ENCODE measurements at places on chromosomes 3 and 15.

- no peak for DNase-seq
Observed at GRCh38 chr15:32831485-32831884, 113.7 kb downstream of the GREM1 start.

DNA sequence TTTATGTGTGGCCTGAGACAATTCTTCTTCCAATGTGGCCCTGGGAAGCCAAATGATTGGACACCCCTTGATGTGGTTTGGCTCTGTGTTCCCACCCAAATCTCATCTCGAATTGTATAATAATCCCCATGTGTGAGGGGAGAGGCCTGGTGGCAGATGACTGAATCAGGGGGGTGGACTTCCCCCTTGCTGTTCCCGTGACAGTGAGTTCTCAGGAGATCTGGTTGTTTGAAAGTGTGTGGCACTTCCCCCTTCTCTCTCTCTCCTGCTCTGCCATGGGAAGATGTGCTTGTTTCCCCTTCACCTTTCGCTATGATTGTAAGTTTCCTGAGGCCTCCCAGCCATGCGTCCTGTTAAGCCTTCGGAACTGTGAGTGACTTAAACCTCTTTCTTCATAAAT lies 60.1 kb upstream of the PARL start:
- no peak for DNase-seq

DNA sequence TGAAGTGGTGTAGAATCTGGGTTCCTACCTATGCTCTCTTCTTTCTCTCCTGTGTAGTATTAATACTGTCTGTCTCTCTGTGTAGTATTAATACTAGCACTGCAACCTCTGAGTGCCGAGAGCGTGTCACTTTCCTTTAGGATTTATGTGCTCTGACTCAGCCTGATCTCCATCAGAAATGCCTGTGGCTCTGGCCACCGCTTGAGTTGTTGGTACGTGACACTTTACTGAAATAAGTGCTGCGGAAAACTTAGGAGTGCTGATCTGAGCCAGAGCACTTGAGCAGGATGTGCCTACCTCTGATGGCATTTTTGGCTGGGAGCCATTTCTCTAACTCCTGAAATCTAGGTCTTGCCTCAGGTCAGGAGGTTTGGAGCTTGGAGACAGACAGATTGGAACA lies 807.4 kb downstream of the SQOR start:
- no peak for DNase-seq

DNA sequence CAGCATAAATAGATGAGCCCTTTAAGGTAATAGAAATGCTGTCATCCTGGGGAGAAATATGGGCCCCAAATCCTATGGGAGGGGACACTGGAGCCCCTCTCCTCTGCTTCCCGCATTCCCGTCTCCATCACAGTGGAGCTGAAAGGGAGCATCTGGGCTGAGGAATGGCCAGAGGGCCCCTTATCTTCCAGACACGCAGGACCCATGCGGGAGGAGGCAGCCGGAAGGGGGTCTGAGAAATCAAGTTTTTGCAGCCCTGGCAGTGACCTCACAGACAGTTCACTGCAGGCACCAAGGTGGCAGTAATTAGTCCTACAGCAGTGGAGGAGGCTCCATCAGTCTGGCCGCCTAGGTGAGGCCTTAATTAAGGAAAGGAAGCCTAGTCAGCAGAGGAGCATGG lies 80.2 kb downstream of the RAB11A start:
- no peak for DNase-seq

- no peak for DNase-seq
Observed at GRCh38 chr3:138245026-138245425, 57.9 kb downstream of the ARMC8 start.

DNA sequence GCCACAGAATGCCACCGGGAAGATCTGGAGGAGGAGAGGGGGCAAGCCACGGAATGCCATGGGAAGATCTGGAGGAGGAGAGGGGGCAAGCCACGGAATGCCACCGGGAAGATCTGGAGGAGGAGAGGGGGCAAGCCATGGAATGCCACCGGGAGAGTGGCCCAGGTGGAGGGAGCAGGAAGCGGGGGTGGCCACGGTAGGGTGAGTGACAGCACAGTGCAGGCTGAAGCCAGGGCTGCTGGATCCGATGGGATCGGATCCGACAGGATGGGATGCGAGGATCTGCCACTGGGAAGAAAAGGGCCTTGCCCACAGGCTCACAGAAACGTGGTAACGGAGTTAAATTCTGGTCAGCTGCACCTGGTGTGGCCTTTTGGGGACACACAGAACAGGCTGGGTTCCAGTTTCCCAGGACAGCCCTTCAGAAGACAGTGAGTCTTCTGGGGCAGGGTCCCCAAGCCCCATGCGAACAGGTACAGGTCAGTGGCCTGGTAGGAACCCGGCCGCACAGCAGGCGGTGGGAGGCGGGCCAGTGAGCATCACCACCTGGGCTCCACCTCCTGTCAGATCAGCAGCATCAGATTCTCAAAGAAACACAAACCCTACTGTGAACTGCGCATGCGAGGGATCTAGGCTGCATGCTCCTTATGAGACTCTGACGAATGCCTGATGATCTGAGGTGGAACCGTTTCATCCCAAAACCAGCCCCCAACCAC lies 58.8 kb downstream of the XXYLT1 start:
- DNase-seq, result peak; percentile 39

DNA sequence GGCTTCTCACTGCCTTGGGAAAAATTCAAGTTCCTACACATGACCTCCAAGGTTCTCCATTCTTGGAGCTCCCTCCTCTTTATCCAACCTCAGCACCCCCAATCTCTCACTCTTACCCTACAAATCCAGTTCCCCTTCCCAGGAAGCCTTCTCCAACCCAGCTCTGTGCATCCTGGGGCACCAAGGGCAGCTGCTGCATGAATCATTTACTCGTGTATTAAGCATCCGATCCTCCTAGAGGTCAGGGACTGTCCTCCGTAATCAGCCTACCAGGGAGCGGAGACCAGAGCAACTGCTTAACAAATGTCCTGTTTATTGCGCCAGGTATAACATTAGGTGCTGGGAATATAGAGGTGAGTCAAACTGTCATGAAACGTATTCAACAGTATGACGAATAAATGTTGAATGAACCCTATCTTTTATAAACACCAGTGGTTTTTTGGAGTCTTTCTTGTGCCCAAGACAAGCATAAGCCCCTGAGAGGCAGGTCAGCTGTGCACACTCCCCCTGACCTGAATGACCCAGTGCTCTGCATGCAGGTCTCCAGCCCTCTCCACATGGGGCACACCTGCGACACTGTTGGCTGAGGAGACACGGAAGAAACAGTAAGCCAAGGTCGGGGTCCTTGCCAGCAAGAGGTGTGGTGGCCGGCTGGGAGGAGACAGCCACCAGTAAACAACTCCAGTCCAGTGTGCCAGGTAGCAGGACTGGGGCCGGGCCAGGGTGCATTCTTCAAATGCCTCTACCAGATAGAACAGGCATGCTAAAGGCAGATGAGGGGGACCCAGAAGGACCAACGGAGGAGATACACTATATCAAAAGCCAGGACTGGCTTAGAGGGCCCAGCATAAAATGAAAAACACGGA lies 27.6 kb downstream of the ANP32A start:
- no peak for DNase-seq

DNA sequence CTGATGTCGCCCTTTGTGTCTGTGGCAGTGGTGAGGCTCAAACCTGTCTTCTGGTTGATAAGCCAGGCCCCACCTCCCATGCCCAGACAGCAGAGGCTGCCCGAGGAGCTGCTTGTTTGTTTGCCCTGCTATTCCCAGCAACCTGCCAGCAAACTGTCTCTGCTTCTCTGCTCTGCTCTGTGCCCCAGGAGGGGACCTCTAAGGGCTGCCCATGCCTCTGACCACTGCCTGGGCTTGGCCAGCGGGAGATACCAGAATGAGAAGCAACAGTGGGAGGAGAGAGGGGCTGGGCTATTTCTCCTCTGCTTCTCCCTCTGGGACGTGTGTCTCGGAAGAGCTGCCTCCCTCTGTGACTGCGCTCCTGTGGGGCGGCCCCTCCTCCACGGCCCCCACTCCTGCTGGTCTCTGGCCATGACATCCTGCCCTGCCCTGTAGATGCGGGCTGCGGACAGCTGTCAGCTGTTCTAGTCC lies 213.1 kb downstream of the RPLP1 start:
- DNase-seq, result no peak

GRCh38 chr3:15750143-15750542 lies 47.6 kb downstream of the ANKRD28 start:
- DNase-seq, result no peak

DNA sequence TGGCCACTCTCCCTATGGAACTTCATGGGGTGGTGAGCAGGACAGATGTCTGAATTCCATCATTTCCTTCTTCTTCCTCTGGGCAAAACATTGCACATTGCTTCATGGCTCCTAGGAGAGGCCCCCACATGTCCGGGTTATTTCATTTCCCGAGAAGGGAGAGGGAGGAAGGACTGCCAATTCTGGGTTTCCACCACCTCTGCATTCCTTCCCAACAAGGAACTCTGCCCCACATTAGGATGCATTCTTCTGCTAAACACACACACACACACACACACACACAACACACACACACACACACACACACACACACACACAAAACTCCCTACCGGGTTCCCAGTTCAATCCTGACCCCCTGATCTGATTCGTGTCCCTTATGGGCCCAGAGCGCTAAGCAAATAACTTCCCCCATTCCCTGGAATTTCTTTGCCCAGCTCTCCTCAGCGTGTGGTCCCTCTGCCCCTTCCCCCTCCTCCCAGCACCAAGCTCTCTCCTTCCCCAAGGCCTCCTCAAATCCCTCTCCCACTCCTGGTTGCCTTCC lies 1.9 kb downstream of the RHO start:
- no peak for DNase-seq

DNA sequence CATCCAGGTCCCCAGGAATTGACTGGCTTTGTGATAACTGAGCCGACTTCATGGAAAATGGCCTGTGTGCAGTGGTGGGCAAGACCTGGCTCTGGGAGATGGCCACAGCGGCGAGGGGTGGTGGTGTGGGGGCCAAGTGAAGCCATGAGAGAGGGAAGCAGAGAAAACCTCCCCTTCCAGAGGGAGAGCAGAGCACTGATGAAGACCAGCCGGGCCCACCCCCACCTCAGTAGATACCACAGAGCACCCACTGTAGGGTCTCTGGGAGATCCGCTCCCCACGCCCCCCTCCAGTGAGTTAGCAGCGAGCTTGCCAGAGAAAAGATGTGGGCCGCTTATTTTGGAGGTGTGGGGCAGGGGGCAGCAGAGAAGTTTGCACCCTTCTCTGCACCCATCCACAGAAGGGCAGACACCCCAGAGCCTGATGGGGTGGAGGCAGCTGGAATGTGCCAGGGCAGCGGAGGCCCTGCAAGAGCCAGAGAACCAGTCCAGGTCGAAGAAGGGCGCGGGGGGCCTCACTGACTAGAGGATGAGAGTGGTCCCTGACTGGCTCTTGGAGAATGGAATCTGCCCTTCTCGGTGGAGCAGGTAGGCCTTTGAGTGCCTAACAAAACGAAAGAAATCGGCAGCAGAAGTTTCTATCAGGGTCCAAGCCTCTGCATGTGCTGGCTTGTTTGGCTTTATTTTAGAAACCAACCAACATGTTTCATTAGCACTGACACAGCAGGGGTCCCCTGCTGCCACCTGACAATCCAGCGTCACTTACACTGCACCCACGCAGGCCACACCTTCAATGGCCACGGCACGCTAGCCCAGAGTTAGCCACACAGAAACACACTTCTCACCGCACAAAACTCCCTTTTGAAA lies 28.3 kb downstream of the MELTF start:
- no peak for DNase-seq

- no peak for DNase-seq
Observed at GRCh38 chr3:43539321-43539720, 82.5 kb downstream of the ANO10 start.

GRCh38 chr15:60620708-60621107 lies 141.8 kb upstream of the ICE2 start:
- DNase-seq, result no peak

GRCh38 chr15:26630857-26631256 lies 142.0 kb downstream of the GABRB3 start:
- DNase-seq, result no peak

- DNase-seq, result no peak
Observed at GRCh38 chr15:70812827-70813364, 41.1 kb downstream of the LARP6 start.

- DNase-seq, result no peak
Observed at GRCh38 chr15:69424001-69424400, 9.9 kb downstream of the KIF23 start.

- no peak for DNase-seq
Observed at GRCh38 chr3:88616413-88616812, 466.7 kb downstream of the C3orf38 start.

DNA sequence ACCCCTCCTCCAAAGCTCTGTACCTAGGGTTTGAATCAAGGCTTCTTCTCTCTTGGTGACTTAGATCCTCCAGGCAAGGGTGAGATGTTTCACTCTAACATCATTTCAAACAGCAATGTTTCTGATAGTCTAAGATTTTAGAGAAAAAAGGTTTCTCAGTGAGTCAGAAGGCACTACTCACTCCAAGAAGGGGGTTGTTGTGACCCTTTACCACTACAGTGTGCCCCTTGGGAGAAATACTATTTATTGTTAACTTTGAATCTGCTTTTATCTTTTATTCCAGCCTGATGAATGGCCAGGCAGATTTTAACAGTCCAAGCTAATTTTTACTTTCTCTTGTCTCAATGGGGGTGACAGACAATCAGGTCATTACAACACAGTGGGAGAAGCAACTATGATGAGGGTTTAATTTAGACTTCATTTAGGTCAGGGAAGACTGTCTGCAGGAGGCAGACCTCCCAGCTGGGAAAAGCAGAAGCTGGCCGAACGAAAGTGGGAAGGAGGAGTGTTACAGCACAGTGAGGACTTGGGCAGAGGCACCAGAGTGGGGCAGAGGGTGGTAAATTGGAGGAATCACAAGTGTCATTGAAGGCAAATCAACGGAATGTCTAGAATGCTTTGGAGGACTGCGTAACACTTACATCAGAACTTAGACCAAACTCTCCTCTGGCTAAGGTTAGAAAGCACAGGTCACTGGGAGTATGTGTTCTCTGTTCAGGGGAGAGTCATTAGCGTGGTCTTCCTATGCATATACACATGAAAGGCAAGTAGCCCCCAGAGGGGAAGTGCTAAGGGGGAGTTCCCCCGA lies 21.2 kb downstream of the ZNF860 start:
- no peak for DNase-seq

GRCh38 chr15:25849157-25849921 lies 13.8 kb downstream of the ATP10A start:
- DNase-seq, result no peak

- no peak for DNase-seq
Observed at GRCh38 chr15:56919609-56920366, 1.3 kb downstream of the TCF12 start.

GRCh38 chr3:196207159-196207832 lies 3.9 kb downstream of the ZDHHC19 start:
- no peak for DNase-seq

DNA sequence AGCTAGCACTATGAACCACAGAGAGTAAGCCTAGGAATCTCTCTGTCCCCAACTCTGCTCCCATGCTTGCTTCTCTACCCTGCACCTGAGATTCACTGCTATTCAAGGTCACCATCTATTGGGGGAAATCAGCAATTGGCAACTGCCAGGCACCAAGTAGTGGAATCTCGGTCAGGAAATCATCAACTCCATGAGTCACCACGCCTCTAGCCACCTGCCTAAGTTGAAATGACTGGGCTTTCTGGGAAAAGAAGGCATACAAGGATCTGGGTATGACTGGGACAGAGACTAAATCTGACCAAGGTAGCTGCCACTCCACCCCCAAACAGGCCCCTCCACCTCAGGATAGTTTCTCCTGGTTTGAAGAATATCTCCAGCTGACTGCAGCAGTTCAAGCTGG lies 464.1 kb upstream of the CBLB start:
- no peak for DNase-seq

GRCh38 chr3:126684218-126684751 lies 19.8 kb upstream of the CHCHD6 start:
- no peak for DNase-seq

GRCh38 chr15:41877631-41878354 lies 16.1 kb downstream of the SPTBN5 start:
- no peak for DNase-seq

GRCh38 chr3:99094606-99095005 lies 193.1 kb upstream of the DCBLD2 start:
- DNase-seq, result no peak
